ENCODE measurements at places on chromosomes 12 and 14. TPM values are rescaled to one million over a fixed set of nuclear protein-coding genes. Genes with fewer than 3 reads are reported as not detected.

The MIP gene
- not detected for total RNA-seq

The NUDT14 gene
- total RNA-seq, result 14.7 TPM

The CHGA gene
- 0.08 TPM for total RNA-seq

The ARMH4 gene
- total RNA-seq, result 0.72 TPM

The FBXW8 gene
- total RNA-seq, result 8.0 TPM

The MYF6 gene
- not detected for total RNA-seq

The PPP2R5E gene
- 40.4 TPM for total RNA-seq

The PRH1 gene
- total RNA-seq, result 7.5 TPM

The GABARAPL1 gene
- 8.1 TPM for total RNA-seq

The CARMIL3 gene
- 0.48 TPM for total RNA-seq

The B4GALNT3 gene
- 25.9 TPM for total RNA-seq

The DICER1 gene
- total RNA-seq, result 57.7 TPM

The INSM2 gene
- total RNA-seq, result not detected

The RNASE7 gene
- total RNA-seq, result 2.7 TPM

The ASIC1 gene
- total RNA-seq, result 2.1 TPM

The KRT2 gene
- total RNA-seq, result not detected

The PARP11 gene
- total RNA-seq, result 6.9 TPM

The DNAI7 gene
- not detected for total RNA-seq

The TUNAR gene
- total RNA-seq, result not detected

The LPAR5 gene
- 18.9 TPM for total RNA-seq

The PPP1R3E gene
- 5.1 TPM for total RNA-seq

The LETMD1 gene
- 32.8 TPM for total RNA-seq

The IFNG-AS1 gene
- not detected for total RNA-seq

The TROAP gene
- 23.6 TPM for total RNA-seq

The MMP17 gene
- 2.2 TPM for total RNA-seq

The CTSG gene
- total RNA-seq, result not detected

The PZP gene
- total RNA-seq, result not detected

The JDP2 gene
- 18.5 TPM for total RNA-seq

The RAD9B gene
- 0.44 TPM for total RNA-seq

The HOXC10 gene
- 0.64 TPM for total RNA-seq

The PLBD2 gene
- 14.1 TPM for total RNA-seq

The GPR68 gene
- 11.6 TPM for total RNA-seq

The JAG2 gene
- total RNA-seq, result 18.9 TPM

The ST8SIA1 gene
- 1.5 TPM for total RNA-seq

The SERPINA10 gene
- total RNA-seq, result not detected

The GAPDH gene
- 3,825 TPM for total RNA-seq

The GDF3 gene
- total RNA-seq, result not detected

The CAPZA3 gene
- total RNA-seq, result not detected

The CPM gene
- total RNA-seq, result 8.2 TPM

The TSPAN8 gene
- total RNA-seq, result 0.60 TPM

The CYP27B1 gene
- total RNA-seq, result 1.6 TPM

The GPATCH2L gene
- 17.5 TPM for total RNA-seq
